Cortex of kidney (tissue), 1 donor: ENCODE measurements at places on chromosomes 6 and 20.

- DNase-seq = no peak
Measured at GRCh38 chr6:107179004-107179403, 63.7 kb upstream of the BEND3 start.

- no peak for DNase-seq
Measured at GRCh38 chr20:10219452-10219791, 792 bp downstream of the SNAP25 start.

- DNase-seq = no peak
Measured at GRCh38 chr20:43744966-43745730, 18.3 kb upstream of the GTSF1L start.

DNA sequence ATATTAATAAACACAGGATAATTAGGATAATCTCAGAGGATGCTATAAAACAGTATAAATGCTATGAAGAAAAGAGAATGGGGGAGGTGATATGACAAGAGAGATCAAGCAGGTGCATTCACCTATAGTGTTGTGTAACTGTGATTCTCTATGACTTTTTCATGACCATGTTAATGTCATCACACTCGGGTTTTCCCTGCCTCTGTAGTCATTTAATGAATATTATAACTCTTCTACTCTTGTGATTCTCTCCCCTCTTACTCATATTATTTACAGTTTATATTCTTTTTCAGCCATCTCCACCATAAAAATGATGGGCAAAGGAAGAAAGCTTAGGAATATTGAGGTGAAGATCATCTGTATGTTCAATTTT lies 106.9 kb upstream of the SGK1 start:
- no peak for DNase-seq

DNA sequence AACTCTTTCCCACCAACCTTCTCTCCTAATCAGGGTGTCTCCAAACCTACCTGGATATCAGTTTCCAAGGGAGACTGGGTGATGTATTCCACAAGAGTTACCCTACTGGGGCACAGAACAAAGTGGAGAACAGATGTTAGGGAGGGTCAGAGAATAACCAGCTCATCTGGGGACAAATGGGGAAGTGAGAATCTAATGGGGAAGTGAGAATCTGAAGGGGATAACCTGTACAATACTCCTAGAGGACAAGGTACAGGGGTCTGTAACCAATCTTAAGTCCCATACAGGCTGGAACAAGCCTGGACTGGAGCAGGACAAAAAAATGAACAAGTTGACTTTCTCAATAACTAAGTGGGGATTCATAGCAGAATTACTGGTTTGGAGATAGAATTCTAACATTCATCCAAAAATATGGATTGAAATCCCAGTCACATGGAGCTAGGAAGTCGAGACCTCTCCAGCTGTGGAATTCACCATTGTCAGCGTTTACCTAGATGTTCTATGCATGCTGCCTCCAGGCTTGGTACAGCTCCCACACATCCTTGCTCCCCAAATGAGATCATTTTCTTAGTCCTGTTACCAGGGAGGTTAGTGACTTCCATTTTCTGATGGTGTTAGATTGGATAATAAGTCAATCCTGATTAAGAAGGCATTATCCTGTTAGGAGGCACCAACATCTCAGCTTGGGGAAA lies 214.8 kb upstream of the MOCS1 start:
- no peak for DNase-seq

DNA sequence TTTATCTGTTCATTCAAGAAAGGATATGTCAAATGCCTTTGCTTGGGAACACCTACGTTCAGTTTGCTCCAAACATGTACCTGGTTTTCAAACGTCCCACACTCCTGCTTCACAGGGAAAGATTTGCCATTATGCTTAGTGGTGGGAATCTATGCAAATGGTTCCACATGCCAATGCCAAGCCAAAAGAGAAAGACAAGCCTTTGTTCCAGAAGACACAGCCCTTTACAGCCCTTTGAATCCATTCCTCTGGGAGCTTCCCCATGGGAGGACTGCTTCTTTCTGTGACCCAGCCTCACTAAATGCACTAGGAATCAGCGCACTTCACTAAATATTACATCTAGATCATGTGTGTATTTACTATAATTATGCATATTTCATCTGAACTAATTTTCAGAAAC lies 619.5 kb downstream of the PRKN start:
- DNase-seq = no peak

- DNase-seq = no peak
Measured at GRCh38 chr20:47236639-47236900, 119.9 kb downstream of the ZMYND8 start.

GRCh38 chr6:14442242-14442641 lies 324.7 kb downstream of the CD83 start:
- DNase-seq = no peak

GRCh38 chr6:69138148-69138547 lies 503.1 kb downstream of the ADGRB3 start:
- DNase-seq = no peak

DNA sequence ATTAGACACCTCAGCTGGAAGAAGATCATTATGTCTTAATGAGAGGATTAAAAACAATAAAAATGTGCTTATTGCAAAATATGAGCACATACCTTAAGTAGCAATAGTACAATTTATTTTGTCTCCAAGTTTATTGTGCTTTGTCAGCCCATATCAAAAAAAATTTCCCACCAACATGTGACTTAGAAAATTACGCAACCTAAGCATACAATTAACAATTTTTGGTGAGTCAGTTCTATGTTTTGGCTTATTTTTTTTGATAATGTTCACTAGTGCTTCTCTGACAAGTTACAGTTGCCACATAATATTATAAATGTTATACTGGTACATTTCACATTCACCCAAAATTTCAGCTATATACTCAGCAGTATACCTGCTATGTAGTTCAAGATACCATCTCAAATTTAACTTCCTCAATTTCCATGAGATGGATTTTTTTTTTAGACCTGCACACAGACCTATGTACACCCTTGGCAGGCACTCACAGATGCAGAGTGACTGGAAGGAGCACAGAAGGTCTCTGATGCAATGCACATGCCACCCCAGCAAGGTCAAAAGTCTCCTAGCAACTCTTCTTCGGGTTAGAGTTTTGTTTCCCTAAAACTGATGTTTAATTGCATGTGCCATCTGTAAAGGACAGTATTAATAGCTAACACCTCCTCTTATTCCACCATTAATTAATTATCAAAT lies 112.4 kb downstream of the PRKN start:
- DNase-seq = no peak

GRCh38 chr6:71621918-71622519 lies 264.3 kb upstream of the RIMS1 start:
- DNase-seq = no peak

DNA sequence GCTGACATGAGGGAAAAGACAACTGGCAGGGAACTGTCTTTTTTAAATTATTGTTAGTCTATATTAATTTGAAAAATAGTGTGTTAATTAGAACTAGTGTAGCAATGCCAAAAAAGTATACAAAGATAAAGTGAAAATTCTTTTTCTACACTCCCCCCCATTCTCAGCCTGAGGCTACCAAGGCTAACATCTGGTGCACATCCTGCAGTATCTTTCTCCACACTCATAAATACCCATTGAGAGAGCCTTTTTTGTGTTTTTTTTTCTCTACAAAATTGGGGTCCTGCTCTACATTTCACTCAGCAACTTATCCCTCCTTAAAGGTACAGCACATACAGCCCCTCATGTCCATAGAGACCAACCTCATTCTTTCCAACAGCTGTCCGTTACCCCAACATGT lies 20.7 kb downstream of the PREX1 start:
- DNase-seq = no peak

DNA sequence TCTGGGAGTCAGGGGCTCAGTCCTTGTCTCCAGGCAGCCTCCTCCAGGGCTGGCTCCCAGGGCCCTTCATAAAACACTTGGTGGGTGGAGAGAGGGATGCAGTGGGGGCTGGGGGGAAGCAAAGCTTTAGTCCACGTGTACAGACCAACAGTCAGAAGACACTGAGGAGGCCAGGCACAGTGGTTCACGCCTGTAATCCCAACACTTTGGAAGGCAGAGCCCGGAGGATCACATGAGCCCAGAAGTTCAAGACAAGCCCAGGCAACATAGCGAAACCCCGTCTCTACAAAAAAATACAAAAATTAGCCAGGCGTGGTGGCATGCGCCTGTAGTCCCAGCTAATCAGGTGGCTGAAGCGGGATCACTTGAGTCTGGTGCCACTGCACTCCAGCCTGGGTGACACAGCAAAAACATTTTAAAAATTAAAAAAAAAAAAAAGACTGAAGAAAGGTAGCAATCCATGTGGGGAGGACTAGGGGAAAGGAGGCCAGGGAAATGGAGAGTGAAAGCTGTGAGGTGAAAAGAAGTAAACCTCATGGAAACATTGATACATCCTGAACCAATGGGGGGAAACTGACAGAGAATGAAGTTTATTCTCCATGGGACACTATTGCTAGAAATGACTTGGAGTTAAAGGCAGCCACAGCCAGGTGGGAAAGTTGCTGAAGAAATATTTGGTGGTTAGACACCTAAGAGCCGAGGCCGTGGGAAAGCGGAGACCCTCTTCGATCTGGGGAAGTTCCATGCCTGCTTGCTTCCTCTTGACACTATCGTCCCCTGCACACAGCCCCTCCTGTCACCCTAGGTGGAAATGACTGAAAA lies 35.4 kb downstream of the PIM1 start:
- DNase-seq = no peak

GRCh38 chr6:23413327-23414050 lies 712.5 kb upstream of the NRSN1 start:
- no peak for DNase-seq

GRCh38 chr20:37989601-37990295 lies 43.5 kb downstream of the TTI1 start:
- DNase-seq = no peak

GRCh38 chr6:93751969-93752368 lies 332.6 kb upstream of the EPHA7 start:
- no peak for DNase-seq

DNA sequence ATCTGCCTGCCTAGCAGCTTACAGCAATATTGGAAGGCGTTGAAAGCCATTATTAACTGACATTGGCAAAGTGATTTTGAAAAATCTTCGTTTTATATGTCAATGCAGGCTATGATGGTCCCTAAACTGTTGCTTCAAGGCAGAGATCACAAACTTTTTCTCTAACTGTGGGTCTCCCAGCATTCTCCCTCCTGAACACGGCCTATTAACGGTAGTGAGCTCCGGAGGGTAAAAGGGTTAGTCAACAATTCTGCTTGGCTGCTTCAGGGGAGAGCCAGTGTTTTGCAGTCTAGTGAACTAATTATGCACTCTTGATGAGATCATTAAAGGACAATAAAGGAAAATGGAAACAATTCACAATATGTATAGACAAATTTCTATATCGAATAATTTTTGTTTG lies 261.8 kb upstream of the QKI start:
- no peak for DNase-seq

DNA sequence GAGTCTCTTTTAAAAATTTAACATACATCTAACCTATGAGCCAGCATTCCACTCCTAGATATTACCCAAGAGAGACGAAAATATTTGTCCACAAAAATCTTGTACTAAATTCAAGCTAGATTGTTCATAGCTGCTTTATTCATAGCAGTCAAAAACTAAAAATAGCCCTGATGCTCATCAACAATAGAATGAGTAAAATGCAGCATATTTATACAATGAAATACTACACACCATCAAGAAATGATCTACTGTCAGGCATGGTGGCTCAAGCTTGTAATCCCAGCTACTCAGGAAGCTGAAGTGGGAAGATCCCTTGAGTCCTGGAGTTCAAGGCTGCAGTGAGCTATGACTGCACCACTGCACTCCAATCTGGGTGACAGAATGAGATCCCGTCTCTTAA lies 22.0 kb upstream of the SRC start:
- no peak for DNase-seq

DNA sequence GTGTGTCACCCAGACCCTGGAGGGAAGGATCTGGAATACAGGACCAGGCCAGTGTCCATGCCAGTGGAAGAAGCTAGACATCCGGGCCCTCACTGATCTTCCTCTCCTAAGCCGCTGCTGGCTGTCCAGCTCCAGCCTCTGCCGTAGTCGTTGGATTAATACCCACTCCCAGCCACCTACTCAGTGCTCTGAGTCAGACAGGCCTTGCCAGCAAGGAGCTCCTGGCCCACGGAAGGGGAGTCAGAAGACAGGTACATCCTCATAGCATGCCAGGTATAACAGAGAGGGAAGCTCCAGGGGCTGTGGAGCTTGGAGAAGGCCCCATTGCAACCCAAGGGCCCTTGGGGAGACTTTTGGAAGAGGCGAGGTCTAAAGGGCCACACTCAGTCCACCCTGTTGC lies 49.0 kb downstream of the STK35 start:
- no peak for DNase-seq

DNA sequence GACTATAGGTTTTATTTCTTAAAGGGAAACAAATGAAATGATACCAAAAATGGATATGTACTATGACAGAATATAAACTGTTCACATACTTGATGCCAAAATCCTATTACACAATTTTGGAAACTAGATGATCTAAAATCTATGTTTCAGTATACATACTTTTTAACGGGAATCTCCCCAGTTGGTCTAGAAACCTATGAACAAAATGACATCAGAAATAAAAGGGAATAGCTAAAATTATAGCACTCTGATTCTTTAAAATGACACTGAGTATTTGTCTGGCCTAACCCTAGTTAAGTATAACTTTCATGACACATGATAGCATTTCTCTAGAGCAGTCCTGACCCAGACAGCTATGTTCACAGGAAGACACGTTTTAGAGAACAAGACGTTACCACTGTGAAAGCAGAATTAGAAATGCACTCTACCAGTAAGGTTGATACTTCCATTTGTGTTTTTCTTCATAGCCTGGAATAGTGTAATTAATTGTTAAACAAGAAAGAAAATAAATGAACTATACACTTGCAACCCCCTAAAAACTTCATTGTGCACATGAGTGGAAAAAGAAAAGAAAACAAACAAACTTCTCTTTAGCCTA lies 3.3 kb downstream of the OSER1 start:
- no peak for DNase-seq

DNA sequence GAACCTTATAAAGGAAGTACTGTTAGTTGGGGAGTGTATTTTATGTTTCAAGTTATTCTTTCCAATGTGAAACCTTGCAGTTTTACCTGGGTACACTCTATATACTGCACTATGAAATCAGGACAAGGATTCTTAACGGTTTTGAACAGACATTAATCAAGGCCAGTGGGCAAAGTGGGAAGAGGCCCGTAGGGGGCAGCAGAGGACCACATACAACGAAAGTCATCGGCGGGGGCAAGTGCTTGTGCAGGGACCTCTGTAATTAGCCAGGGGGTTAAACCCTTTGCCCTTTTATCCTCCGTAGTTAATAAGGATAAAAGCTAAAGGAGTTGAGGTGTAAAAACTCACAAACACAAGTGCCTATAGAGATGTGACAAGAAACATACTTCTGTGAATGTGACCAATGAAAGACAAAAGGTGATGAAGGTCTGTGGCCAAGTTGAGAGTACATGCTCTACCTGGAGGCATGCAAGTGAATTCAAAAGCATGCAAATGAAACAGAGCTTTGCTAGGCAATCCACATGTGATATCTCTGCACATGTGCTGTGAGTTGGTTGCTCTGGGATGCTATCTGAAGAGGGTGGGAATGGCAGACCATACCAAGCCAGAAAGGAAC lies 392.7 kb upstream of the MAN1A1 start:
- no peak for DNase-seq

DNA sequence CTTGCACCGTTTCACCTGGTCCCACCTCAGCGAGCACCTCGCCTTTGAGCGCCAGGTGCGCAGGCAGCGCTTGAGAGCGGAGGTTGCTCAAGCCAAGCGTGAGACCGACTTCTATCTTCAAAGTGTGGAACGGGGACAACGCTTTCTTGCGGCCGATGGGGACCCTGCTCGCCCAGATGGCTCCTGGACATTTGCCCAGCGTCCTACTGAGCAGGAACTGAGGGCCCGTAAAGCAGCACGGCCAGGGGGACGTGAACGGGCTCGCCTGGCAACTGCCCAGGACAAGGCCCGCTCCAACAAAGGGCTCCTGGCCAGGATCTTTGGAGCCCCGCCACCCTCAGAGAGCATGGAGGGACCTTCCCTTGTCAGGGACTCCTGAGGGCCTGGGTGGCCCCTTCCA lies 1.5 kb downstream of the ABT1 start:
- no peak for DNase-seq
